ENCODE measurements at places on chromosomes 3 and 15.
A peak's percentile ranks its signal among the peaks of the same experiment; 100 is the strongest.

GRCh38 chr3:50617911-50618481, 1.0 kb downstream of the MAPKAPK3 start:
- DNase-seq: no peak

DNA sequence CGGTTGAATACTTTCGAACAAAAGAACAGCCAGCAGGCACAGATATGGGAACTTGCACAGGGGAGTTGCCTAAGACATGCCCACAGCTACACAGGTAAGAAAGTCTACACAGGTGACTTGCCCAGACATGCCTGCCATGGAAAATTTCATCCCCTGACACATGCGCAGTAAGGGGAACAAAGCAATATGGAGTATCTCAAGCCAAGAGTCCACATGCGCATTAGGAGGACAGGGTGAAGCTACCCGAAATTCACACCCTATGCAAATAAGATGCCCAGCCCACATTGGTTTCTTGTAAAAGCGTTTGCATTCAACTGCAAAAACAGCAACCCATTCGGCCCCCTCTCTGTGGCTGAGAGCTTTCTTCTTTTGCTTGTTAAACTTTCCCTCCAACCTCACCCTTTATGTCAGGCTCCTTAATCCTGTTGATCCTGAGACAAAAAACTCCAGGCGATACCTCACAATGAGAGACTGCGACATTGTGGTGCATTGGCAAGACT, 49.3 kb upstream of the TRPM1 start:
- peak; percentile 70 for DNase-seq

DNA sequence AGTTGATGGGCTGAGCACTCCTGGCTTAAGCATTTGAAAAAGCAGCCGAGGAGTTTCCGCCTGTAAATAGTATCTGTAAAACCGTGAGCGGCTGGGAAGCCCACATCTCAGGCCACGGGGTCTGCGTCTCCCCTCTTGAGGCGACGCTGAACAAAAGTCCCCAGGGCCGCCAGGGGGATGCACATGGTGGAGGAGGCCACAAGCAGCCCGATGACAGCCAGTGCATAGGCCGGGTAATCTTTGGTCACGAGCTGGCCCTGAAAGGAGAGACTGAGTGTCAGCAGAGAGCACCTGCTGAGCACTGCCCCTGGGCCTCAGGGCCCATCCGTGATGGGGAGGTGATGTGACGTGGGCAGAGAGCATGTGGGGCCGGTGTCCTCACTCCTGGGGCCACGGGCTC, 37.5 kb downstream of the SLC6A20 start:
- DNase-seq: no peak

- no peak for DNase-seq
These were observed 110.6 kb downstream of the ABI3BP start for GRCh38 chr3:100882571-100882984.

- DNase-seq: no peak
These were observed 35.5 kb downstream of the BNC1 start for GRCh38 chr15:83249030-83249343.

GRCh38 chr15:79778378-79778990, 118.3 kb downstream of the MTHFS start:
- no peak for DNase-seq

- DNase-seq: peak; percentile 80
These were observed 211.9 kb upstream of the PRICKLE2 start for GRCh38 chr3:64437131-64437530.

DNA sequence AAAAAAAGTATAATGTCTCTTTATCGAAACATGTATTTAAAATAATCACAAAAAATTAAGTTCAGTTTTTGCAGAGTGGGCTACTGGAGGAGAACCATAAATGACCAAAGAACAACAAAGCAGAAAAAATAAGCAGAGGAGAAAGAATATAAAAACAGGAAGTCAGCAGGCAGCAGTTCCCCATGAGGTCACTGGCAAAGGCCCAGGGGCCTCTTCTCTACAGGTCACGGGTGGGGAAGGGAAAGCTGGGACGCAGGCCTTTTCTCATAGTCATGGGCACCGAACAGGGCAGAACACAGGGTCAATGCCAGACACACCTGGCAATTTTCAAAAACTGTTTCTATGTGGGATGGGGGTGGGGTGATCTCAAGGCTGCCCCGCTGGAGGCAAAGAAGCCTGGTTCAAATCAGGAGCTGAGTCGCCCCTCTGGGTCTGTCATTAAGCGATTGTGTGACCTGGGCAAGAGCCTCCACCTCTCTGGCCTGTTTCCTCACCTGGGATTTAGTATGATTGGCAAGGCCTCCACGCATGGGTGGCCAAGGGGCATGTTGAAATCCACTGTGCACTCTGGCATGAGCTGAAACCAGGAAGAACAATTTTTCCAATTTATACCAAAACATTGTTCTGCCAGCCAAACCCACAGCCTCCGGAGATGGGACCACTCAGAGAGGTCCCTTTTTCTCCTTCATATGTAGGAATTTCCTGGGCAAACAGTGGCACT, 43.8 kb upstream of the UACA start:
- no peak for DNase-seq

GRCh38 chr3:62229211-62229610, 144.1 kb downstream of the FEZF2 start:
- DNase-seq: peak; percentile 7

DNA sequence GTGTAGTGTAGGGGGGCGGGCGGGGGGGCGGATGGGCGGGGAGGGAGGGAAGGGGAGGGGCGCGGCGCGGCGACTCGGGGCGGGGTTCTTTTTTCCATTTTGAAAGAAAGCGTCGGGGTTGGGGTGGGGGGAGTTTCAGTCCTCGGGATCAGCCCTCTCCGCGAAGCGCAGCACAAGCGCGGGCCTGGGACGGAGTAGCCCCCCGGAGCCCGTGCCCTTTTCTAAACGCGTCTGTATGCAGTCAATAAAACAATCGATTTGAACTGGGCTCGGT, 6.1 kb downstream of the ISLR2 start:
- no peak for DNase-seq

DNA sequence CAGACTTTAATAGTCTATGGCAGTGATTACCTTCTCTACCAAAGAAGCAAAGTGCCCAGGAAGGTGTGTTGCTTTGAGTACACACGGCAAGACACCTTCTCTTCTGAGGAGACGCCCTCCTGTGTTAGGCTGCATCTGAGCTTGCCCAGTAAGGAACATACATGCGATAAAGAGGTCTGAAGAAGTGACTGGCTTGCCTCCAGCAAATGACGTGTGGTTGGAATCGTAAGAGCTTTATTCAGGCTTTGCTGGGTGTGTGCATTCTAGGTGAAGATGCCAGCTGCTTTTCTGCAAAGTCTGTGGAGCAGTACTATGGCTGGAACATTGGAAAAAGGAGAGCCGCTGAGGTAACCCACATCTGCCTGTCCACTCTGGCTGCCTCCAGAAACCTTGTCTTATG, 22.4 kb downstream of the MAP6D1 start:
- no peak for DNase-seq

- DNase-seq: peak; percentile 16
These were observed 13.0 kb downstream of the MEF2A start for GRCh38 chr15:99578809-99579208.

DNA sequence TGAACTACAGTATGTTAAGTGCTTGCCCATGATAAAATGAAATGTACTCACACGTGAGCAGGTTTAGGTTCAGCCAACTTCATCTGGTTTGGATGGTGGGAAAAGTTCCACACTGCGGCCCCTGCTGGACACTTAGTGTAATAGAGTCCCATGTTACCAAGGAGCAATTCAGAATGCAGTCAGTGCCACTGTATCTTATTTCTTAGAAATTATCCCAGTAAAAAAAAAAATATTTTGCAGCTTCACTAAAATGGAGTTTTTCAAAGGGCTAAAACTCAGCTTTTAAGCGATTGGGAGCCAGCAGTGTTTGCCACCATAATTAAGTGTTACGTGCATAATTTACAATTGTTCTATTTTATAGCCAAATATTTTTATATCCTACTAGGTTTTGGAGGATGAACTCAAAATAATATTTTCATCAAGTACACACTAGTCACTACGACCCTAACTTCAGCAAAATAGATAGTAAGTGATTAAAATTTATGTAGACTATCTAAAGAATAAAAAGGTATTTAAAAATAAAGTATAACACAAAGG, 371.7 kb upstream of the GBE1 start:
- peak; percentile 38 for DNase-seq

DNA sequence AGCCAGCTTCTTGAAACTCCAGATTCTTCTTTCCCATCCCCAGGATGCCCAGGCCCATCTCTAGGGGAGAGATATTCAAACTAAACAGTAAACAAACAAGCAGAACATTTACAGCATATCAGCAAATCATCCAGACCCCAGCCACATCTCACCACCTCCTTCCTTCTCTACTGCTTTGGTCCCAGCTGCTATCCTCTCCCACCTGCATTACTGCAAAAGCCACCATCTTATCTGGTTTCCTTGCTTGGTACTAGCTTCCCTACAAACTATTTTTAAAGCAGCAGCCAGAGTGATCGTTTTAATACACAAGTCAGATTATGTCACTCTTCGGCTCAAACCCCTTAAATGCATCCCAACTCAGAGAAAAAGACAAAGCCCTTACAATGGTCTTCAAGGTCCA, 4.8 kb downstream of the LYSMD2 start:
- DNase-seq: no peak

GRCh38 chr3:133089906-133090485, 51.8 kb downstream of the TMEM108 start:
- DNase-seq: no peak

GRCh38 chr15:76346669-76347481, 10.3 kb downstream of the ISL2 start:
- peak; percentile 55 for DNase-seq

DNA sequence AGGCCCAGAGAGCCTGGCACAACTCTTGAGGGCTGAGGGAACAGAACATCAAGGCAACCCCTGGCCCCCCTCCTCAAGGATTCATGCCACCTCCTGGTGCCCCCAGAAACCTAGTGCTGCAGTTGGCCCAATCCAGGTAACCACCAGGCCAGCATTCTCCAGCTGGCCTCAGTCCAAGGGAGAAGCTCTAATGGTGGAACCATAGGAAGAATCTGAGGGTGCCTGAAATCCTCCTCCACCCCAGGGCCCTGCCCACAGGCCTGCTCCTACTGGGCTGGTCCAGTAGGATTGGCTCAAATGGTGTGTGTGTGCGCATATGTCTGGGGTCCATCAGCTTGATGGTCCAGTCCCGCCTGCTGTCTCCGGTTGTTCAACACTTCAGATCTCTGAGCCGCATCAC, 7.7 kb downstream of the HYAL2 start:
- no peak for DNase-seq

- DNase-seq: no peak
These were observed 64.2 kb upstream of the CHL1 start for GRCh38 chr3:132378-132777.

DNA sequence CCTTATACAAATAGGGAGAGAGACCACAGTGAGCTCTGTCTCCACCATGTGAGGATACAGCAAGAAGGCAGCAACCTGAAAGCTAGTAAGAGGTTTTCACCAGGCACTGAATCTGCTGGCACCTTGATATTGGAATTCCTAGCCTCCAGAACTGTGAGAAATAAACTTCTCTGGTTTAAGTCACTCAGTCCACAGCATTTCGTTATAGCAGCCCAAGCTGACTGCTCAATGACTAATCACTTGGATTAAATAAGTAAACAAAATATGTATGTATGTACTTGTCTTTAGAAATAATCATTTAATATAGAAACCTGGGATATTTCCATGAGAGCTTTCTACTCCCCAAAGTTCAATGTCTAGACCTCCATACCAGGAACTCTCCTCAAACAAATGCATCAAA, 162.0 kb downstream of the IMPG2 start:
- no peak for DNase-seq

DNA sequence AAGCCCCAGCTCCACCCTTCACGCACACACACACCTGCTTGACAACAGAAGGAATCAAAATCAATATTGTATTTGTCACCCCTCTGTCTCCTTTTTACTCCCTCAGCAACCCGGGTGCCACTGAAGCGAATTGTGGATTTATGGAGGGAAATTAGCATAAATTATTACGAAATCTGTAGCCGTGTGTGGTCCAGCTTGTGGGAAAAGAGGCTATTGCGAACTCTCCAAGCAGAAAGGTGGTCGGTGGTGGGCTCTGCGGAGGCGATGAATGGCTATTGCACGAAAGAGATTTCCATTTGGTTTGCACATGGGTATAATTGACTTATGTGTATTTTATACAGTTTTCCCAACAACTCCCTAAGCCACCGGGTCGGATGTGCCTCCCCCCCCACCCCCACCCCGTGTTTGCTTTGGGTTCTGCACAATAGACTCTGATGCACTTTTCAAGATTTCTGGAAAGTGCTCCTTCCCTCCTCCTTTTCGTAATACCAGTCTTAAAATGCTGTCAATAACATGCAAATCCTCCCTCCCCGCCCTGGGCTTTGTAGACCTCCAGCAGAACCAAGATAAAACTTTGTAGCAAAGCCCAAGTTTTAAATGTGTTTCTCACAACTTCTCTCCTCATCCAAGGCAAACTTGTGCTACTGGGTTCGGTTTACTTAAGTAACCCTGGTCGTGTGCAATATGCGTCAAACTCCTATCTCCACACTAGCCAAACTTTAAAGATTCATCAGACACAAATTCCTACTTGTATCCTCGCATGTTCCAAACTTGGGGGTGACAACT, 3.1 kb upstream of the FOXB1 start:
- peak; percentile 46 for DNase-seq

- DNase-seq: no peak
These were observed 1.5 kb downstream of the RHOA start for GRCh38 chr3:49410066-49410845.

GRCh38 chr3:193145248-193145647, 95.8 kb upstream of the PLAAT1 start:
- no peak for DNase-seq

DNA sequence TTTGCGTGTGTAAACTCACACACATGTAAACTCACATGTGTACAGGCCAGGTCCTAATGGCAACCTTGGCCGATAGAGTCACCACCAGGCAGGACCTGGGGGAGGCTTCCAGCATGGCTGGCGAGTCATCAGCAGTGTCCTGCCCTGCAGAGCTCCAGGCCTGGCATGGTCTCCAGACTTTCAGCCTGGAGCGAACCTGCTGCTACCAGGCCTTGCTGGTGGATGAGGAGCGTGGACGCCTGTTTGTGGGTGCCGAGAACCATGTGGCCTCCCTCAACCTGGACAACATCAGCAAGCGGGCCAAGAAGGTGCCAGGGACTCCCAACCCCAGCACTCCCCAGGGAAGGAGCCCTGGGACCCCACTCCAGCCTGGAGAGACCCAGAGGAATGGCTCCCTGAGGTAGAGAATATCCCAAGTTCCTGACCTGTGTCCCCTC, 1.0 kb downstream of the SEMA3B start:
- DNase-seq: no peak

GRCh38 chr15:52158084-52158765, 33.0 kb downstream of the GNB5 start:
- DNase-seq: no peak

DNA sequence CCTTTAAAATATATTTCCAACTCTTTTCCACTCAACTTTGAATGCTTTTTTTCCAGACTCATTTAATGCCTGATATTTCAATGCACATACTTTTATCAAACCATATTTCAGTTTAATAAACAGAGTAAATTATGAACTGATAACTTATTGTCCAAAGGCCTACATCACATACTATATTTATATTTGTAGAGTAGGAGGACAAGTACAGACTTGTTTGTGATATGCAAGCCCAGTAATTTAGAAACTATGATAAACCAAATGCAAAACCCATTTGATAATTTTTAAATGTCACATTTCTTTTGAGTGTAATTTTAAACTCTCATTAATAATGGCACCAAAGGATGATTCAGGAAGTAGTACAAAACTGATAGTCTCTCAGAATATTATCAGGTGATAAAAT, 3.3 kb downstream of the RFX7 start:
- no peak for DNase-seq

- no peak for DNase-seq
These were observed 33.7 kb upstream of the MTHFS start for GRCh38 chr15:79930516-79930915.

GRCh38 chr3:33722626-33723370, 4.7 kb upstream of the CLASP2 start:
- DNase-seq: no peak
